ENCODE measurements at places on chromosomes 6 and 20. TPM values are rescaled to one million over a fixed set of nuclear protein-coding genes. Genes with fewer than 3 reads are reported as not detected.

DNA sequence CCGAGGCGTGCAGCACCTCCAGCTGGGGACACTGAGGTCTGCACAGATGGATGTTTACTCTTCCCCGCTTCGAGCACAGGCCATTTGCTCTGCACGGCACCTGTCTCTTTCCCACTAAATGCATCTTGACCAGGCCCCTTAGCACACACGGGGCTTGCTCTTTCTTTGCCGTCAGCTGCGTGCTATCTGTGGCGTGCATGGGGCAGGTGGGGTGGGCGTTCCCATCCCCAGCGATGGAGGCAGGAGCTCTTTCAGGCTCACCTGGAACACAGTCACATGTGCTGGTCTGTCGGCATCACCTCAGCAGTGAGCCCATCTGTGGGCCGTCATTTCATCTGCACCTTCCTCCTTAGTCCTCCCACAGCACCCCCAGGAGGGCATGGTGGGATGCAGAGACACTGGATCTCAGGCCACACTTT is 35.1 kb downstream of the RBM38 start:
- no peak overlapping the region for H3K27ac ChIP-seq
- no peaks in the 10 kb centered on the region for H3K4me1 ChIP-seq
- DNase-seq: no peak
- H3K36me3 ChIP-seq: no peaks in the 10 kb centered on the region
- H3K4me3 ChIP-seq: no peak overlapping the region
- no peaks in the 10 kb centered on the region for H3K27me3 ChIP-seq

Gene RNF114
- polyA plus RNA-seq: 36.5 TPM

Gene SLCO4A1
- 14.5 TPM for polyA plus RNA-seq

DNA sequence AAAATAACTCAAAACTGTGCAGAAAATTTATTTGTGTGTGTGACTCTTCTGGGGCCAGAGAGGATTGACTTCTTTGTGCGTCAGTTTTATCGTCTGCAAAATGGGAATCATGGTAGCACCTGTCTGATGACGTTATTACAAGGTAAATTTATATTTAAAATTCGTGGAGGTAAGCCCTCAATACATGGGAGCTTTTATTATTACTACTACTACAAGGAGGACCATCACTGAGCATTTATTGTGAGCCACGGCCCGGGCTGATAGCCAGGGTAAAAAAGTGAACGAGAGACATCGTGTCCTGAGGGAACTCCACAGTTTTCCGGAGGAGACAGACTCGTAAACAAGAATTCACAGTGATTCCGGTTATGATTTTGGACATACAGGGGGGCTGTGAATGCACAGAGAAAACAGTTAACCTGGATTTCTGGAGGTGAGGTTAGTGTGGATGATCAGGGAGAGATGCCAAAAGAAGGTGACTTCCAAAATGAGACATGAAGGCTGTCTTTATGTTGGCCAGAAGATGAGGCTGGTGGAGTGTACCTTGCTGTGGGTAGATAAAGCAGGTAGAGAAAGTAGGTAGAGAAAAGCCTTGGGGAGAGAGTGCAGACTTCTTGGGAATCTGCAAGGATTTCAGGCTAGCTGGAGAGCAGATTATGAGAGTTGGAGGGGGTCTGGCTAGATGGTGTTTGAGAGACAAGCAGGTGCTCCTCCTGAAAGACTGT is 10.6 kb upstream of the SERINC3 start:
- H3K27ac ChIP-seq: peak overlapping the region; percentile 75
- H3K4me3 ChIP-seq: peak overlapping the region; percentile 94
- no peaks in the 10 kb centered on the region for H3K36me3 ChIP-seq
- no peaks in the 10 kb centered on the region for H3K27me3 ChIP-seq
- peaks cover 24% of the 10 kb centered on the region for H3K4me1 ChIP-seq

- H3K4me3 ChIP-seq: no peak overlapping the region
- no peaks in the 10 kb centered on the region for H3K4me1 ChIP-seq
- no peak for DNase-seq
- H3K27ac ChIP-seq: no peak overlapping the region
- H3K36me3 ChIP-seq: no peaks in the 10 kb centered on the region
Measured at GRCh38 chr6:31483392-31483791, 14.6 kb upstream of the MICB start.

Gene SLC17A3
- polyA plus RNA-seq: not detected

DNA sequence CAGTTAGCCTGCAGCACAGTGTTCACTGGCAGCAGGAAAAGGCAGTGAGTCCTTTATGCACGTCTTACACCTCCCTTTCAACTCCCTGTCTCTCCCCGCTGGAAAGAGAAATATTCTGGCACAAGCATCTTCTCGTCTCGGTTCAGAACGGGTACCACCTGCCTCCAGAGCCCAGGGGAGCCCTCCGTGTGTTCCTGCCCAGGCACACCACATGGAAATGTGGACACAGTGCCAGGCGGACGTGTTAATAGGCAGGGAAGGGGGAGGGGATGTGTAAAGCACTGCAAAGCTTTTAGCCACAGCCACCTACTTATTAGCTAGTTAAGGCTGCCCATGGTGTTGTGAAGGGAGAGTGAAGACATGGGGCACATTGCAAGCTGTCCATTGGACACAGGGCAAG is 219.7 kb downstream of the FARS2 start:
- H3K4me3 ChIP-seq: no peak overlapping the region
- no peaks in the 10 kb centered on the region for H3K27me3 ChIP-seq
- no peaks in the 10 kb centered on the region for H3K36me3 ChIP-seq
- H3K4me1 ChIP-seq: no peaks in the 10 kb centered on the region
- no peak overlapping the region for H3K27ac ChIP-seq

DNA sequence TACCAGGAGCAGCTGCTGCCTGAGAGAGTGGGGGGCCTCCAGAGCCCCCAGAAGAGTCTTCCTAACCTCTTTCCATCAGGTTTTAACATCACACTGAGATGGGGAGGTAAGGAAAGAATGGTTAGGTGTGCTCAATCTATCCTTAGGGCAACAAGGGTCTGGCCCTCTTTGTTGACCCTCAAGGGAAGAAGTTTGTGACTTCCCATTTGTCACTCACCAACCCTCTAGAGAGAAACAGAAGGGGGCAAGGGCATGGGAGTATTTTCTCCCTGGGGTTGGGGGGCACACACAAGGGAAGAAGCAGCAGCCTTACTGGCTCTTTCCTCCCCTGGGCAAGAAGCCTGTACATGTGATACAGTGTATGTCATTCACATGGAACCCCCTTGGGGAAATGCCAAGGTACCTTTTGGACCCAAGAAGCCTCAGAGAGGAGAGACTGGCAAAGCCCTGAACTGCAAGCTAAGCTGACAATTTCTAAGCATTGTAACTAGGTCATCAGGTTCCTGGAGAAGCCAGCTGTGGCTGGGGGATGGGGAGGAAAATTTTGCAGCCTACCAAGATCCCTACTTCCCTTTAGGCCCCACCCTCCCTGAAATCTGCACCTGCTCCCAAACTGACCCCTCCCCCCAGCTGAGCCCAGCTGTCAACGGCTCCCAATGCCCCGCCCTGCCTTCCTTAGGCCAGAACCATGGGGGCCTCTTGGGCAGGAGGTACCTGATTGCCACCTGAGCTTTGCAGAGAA is 14.5 kb downstream of the BCL2L1 start:
- H3K4me1 ChIP-seq: peaks cover 100% of the 10 kb centered on the region
- DNase-seq: peak; percentile 77
- H3K36me3 ChIP-seq: peaks cover 6% of the 10 kb centered on the region
- peak overlapping the region; percentile 48 for H3K27ac ChIP-seq
- no peaks in the 10 kb centered on the region for H3K27me3 ChIP-seq

- no peaks in the 10 kb centered on the region for H3K36me3 ChIP-seq
- no peak for DNase-seq
- H3K27ac ChIP-seq: no peak overlapping the region
- H3K27me3 ChIP-seq: no peaks in the 10 kb centered on the region
- H3K4me1 ChIP-seq: peaks cover 24% of the 10 kb centered on the region
Measured at GRCh38 chr6:3052481-3053230, 15.6 kb upstream of the RIPK1 start.

- H3K4me1 ChIP-seq: no peaks in the 10 kb centered on the region
- H3K27ac ChIP-seq: no peak overlapping the region
- no peak for DNase-seq
- H3K27me3 ChIP-seq: no peaks in the 10 kb centered on the region
- H3K4me3 ChIP-seq: no peak overlapping the region
Measured at GRCh38 chr6:5562277-5562676, 301.0 kb downstream of the FARS2 start.

DNA sequence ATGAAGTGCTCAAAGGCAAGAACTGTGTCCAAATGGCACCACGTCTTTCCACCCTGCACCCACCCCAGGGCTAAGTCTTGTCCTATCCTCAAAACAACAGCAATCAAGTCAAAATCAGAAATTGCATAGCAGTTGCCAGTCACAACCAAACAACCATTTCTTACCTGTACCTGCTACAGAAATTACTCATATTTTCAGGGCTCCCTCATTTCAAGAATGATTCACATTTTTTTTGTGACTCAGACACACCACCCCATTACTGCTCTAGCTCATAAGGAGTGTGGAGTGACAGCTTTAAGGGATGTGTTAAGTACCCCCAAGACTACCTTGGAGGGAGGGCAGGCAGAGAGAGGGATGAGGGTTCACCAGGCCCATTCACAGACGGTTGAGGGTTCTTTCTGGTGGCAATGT is 111.7 kb downstream of the TRERF1 start:
- no peaks in the 10 kb centered on the region for H3K36me3 ChIP-seq
- no peak overlapping the region for H3K4me3 ChIP-seq
- H3K27ac ChIP-seq: no peak overlapping the region
- no peak for DNase-seq
- no peaks in the 10 kb centered on the region for H3K4me1 ChIP-seq

Gene SLC17A1
- polyA plus RNA-seq: not detected

DNA sequence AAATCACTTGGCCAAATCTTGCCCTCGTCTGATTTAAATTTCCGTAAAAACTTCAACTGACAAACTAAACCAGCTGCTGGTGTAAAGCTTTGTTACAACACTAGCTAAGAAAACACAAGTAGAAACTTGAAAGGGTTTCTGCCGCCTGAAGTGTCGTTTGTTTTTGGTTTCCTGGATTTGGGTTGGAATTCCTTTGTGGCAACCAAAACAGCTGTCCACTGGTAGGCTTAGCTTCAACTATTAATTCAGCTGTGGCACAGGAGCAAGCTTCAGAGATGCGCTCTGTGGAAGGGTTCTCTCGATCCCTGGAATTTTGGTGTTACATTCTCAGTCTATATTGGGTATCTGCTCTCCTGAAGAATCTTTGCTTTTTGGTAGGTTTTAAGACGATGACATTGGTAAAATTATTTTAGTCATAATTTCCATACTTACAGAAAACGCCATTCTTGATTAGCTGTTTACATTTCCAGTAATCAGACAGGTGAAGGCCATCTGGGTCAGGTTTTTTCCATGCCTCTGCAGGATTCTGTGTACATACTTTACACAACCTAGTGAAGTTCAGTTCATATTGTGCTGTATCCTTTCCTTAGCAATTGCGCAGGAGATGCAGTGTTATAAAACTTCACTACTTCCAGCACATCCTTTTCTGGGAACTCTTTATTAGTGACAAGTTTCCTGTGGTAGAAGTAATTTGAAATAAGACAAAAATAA is 29.9 kb upstream of the SAMD3 start:
- no peaks in the 10 kb centered on the region for H3K36me3 ChIP-seq
- H3K27me3 ChIP-seq: no peaks in the 10 kb centered on the region
- no peaks in the 10 kb centered on the region for H3K4me1 ChIP-seq
- H3K4me3 ChIP-seq: no peak overlapping the region
- no peak for DNase-seq

GRCh38 chr6:35586542-35586941 is 73.8 kb upstream of the TULP1 start:
- no peak for DNase-seq
- H3K4me3 ChIP-seq: no peak overlapping the region
- H3K27me3 ChIP-seq: no peaks in the 10 kb centered on the region
- H3K36me3 ChIP-seq: peaks cover 5% of the 10 kb centered on the region
- peaks cover 34% of the 10 kb centered on the region for H3K4me1 ChIP-seq

DNA sequence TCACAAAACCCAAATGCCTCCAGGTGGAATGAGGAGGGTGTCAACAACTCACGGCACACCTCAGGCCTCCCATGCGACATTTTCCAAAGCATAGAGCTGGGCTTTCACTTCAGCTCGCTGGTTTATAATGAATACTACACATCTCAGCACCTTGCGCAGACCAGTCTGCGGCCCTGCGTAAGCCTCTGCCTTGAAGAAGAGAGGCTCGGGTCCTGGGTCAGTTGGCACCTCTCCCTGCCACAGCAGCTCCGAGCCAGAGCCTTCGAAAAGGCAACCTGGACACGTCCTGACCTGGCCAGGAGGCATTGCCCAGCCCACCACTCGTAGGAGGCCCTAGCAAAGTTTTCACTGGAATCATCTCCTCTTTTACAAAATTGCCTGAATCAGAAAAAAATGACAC is 183.0 kb upstream of the AFDN start:
- no peaks in the 10 kb centered on the region for H3K27me3 ChIP-seq
- no peak for DNase-seq
- H3K4me3 ChIP-seq: no peak overlapping the region
- H3K4me1 ChIP-seq: peaks cover 6% of the 10 kb centered on the region
- no peak overlapping the region for H3K27ac ChIP-seq
- H3K36me3 ChIP-seq: no peaks in the 10 kb centered on the region

Gene FIG4
- polyA plus RNA-seq: 9.3 TPM

DNA sequence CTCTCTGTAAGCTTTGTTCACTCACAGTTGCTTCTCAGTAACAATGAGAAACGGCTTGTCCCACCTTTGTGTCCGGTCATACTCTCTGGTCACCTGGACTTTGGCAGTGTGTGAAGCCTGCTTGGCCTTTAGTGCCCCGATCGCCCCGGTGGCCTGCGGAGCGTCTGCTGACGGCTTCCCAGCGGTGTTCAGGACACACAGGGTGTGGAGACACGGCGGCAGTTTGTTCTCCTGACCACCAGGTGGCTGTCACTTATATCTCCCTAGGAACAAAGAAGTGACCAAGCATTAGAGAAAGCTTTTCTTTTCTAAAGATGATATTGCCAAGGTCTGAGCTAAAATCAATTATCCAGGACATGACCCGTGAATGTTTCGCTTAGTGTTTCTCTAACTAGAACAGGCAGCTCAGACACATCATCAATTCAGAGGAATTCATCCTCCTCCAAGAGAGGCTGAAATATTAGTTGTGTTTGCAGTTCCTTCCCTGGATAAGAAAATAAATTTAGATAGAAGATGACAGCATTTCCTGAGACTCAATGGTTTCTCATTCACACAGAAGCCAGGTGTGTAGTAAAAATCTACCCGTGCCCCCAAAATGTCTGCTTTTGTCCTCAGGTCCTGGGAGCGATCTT is 167.4 kb upstream of the THBS2 start:
- no peak overlapping the region for H3K27ac ChIP-seq
- H3K4me3 ChIP-seq: no peak overlapping the region
- no peaks in the 10 kb centered on the region for H3K36me3 ChIP-seq
- no peak for DNase-seq

Gene IYD
- not detected for polyA plus RNA-seq

DNA sequence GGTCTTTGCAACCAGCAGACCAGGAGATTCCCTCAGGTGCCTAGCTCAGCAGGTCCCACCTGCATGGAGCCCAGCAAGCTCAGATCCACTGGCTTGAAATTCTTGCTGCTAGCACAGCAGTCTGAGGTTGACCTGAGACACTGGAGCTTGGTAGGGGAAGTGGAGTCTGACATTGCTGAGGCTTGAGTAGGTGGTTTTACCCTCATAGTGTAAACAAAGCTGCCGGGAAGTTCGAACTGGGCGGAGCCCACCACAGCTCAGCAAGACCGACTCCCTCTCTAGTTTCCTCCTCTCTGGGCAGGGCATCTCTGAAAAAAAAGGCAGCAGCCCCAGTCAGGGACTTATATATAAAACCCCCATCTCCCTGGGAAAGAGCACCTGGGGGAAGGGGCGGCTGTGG is 34.3 kb downstream of the PRSS35 start:
- no peaks in the 10 kb centered on the region for H3K36me3 ChIP-seq
- DNase-seq: no peak
- no peak overlapping the region for H3K27ac ChIP-seq
